ENCODE measurements at places on chromosomes 4 and X. TPM values are rescaled to one million over a fixed set of nuclear protein-coding genes. Genes with fewer than 3 reads are reported as not detected.

VEGFD gene
- 0.20 TPM for total RNA-seq

RTL3 gene
- total RNA-seq, result not detected

PPEF2 gene
- total RNA-seq, result under 0.01 TPM

PPBP gene
- not detected for total RNA-seq

ART3 gene
- not detected for total RNA-seq

CXCL1 gene
- 36.3 TPM for total RNA-seq

NPNT gene
- under 0.01 TPM for total RNA-seq

OTC gene
- total RNA-seq, result 1.2 TPM

PGAM4 gene
- not detected for total RNA-seq

KLHL4 gene
- 51.8 TPM for total RNA-seq

DNA sequence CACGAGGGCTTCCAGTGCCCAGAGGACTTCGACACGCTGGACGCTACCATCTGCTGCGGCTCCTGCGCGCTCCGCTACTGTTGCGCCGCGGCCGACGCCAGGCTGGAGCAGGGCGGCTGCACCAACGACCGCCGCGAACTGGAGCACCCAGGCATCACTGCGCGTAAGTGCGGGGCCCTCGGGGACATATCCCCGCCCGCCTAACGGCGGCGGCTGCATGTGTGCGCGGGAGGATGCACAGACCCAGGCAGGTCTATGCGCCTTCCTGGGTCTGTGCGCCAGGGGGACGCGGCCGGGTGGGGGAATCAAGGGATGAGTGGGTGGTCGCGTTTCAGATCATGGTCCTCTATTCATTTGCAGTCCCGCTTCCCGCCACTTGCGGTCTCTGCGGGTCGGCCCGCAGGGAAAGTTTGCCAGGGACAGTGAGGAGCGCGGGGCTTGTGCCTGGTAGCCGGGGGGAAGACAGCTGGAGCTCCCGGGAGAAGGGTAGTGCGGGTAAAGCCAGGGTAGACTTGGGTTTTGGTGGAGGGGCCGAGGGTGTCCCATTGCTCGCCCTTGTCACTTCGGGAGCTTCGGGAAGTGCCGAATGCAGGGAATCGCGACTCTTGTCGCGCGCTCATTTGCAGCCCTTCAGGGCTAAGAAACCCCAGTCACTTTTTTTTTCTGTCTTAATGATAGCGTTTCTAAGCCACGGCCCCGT, 1.0 kb downstream of the SHISA3 start:
- peak; percentile 35 for DNase-seq

GRCh38 chr4:173272314-173272713, 61.8 kb downstream of the HMGB2 start:
- DNase-seq, result no peak

GRCh38 chr4:41360214-41360920, 103.6 kb downstream of the UCHL1 start:
- DNase-seq, result peak; percentile 50

GRCh38 chrX:123993904-123994635, 32.6 kb downstream of the STAG2 start:
- DNase-seq, result no peak

DNA sequence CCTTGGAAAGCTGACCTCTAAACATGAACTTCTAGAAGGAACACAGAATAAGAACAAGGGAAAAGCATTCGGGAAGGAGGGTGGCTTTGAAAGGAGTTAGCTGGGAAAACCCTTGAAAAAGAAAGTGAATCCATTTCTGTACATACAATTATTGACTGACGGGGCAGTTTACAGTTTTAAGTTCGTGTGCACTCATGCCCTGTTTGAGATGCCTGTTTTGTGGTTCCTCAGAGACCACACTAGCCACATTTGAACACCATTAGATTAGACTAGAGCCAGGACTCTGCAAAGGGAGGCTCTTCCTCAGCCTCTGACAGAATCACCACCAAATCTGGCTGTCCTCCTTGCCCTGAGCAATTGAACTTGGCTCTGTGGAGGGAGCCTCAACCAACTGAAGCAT, 158.3 kb downstream of the PALLD start:
- DNase-seq, result no peak

DNA sequence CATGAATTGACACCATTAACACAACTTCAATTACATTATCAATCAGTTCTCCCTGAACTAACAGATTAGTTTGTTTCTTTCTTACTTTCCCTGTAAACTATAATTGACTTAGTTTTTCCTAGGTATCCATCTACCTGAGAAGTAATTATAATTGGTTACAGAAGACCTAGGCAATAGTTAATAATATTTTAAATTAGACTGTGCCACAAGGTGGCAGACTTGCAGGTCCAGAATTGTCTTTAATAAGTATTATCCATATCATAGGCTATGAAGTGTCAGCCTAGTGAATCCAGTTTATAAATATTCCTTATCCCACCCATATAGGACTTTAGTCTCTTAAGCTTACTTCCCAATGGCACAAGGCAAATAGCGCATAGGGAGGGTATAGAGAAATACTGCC, 48.9 kb upstream of the FAM47B start:
- peak; percentile 1 for DNase-seq

DNA sequence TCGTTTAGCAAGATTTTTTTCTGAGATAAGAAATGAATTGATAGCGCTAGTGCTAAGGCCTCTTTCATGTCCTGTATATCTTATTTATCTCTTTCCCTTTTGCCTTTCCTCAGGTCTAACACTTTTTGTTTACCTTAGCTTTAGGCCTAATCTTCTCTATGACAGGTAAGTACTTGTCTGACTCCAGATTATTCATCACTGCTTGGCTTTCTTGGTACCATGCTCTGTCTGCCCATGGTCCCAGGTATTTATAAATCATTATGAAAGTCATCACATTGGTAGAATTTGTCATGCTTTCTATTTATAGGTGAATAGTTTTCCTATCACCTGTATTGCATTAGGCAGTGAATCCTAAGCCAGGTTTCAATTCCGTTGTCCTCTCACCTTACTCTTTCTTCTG, 99.5 kb upstream of the CTSO start:
- no peak for DNase-seq

- DNase-seq, result no peak
Measured at GRCh38 chrX:124256216-124256615, 76.2 kb upstream of the TEX13D start.

DNA sequence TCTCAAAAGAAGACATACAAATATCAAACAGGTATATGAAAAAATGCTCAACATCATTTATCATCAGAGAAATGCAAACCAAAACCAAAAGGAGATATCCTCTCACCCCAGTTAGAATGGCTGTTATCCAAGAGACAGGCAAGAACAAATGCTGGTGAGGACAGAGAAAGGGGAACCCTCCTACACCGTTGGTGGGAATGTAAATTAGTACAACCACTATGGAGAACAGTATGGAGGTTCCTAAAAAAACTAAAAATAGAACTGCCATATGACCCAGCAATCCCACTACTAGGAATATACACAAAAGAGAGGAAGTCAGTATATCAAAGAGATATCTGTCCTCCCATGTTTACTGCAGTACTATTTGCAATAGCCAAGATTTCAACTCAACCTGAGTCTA, 83.5 kb downstream of the CDS1 start:
- DNase-seq, result no peak

- no peak for DNase-seq
Measured at GRCh38 chrX:8018934-8019333, 91.7 kb upstream of the PNPLA4 start.

DNA sequence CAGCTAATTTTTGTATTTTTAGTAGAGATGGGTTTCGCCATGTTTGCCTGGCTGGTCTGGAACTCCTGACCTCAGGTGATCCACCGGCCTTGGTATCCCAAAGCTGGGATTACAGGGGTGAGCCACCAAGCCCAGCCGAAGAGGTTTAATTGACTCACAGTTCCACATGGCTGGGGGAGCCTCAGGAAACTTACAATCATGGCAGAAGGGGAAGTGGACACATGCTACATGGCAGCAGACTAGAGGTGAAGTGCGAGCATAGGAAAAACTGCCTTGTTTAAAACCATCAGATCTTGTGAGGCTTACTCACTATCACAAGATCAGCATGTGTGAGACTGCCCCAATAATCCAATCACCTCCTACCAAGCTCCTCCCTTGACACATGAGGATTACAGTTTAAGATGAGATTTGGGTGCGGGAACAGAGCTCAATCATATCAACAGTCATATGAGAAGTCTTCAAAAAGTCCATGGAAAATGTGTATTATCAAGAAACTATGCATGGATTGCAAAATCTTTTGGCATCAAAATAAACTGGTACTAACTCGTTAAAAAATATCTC, 25.8 kb upstream of the RPL39 start:
- no peak for DNase-seq

GRCh38 chr4:40607221-40607620, 22.4 kb downstream of the RBM47 start:
- no peak for DNase-seq

GRCh38 chr4:67909905-67910584, 26.2 kb upstream of the TMPRSS11D start:
- peak; percentile 45 for DNase-seq

DNA sequence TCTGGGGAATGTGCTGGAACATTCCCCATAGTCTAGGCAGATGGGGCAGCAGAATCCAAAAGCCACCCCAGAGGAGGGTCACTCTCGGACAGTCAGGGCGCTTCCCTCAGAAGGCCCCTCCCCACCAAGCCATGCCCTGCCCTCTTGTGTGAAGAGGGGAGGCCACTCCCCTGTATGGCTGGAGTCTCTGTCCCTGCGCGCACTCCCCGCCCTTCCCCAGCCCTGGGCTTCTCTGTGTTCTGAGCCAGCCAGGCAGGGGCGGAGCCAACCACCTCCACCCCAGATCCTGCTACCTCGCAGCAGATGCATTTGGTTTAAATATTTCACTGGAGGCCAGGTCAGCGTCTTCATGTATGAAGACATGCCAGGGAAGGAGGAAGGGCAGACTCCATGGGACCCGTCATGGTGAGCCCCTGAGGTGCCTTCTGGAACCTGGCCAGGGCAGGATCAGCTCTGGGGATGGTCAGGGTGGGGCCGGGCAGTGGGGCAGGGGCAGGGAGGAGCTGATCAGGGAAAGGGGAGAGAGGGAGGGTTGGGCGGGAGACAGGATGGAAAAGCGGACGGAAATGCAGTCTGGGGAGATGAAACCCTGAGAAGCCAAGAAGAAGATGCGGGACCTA, 107.3 kb downstream of the ADRA2C start:
- no peak for DNase-seq

DNA sequence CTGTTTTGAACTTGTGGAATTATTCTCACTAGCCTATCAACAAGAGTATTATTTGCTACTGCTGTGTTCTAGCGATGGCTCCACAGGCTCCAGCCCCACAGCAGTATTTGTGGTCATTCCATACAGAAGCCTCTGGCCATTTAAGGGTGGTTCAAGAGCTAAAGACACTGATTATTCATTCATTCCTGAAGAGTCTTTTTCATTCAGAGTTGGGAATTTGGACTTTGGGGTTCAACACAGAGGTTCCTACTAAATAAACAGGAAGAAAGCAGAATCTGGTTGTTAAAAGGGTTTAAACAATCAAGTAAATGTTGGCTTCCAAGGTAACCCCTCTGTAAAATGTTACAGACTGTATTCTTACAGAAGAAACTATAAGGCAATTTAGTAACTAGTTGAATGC, 4.3 kb upstream of the MBNL3 start:
- no peak for DNase-seq

GRCh38 chrX:16060252-16060651, 63.1 kb upstream of the GRPR start:
- DNase-seq, result no peak

- peak; percentile 70 for DNase-seq
Measured at GRCh38 chr4:123127218-123127617, 204.8 kb upstream of the NUDT6 start.

GRCh38 chrX:71169586-71169985, 24.9 kb downstream of the NLGN3 start:
- DNase-seq, result no peak

- no peak for DNase-seq
Measured at GRCh38 chr4:52994567-52994966, 132.4 kb downstream of the RASL11B start.

- peak; percentile 9 for DNase-seq
Measured at GRCh38 chr4:183100827-183101226, 1.8 kb downstream of the WWC2 start.

DNA sequence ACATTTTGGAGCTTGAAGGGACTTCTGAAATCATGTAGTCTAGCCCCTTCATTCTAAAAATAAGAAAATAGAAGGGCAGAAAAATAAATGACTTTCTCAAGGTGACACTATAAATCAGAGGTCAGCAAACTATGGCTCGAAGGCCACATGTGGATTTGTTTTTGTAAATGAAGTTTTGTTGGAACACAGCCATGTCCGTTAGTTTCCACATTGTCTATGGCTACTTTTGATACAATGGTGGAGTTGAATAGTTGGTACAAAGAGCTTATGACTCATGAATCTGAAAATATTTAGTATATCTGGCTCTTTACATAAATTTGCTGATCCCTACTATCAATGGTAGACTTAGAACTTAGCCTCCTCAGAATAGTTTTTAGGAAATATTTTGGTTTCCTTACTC, 302.4 kb upstream of the PRPS2 start:
- no peak for DNase-seq

- DNase-seq, result peak; percentile 30
Measured at GRCh38 chr4:1012034-1012739, 761 bp downstream of the FGFRL1 start.

DNA sequence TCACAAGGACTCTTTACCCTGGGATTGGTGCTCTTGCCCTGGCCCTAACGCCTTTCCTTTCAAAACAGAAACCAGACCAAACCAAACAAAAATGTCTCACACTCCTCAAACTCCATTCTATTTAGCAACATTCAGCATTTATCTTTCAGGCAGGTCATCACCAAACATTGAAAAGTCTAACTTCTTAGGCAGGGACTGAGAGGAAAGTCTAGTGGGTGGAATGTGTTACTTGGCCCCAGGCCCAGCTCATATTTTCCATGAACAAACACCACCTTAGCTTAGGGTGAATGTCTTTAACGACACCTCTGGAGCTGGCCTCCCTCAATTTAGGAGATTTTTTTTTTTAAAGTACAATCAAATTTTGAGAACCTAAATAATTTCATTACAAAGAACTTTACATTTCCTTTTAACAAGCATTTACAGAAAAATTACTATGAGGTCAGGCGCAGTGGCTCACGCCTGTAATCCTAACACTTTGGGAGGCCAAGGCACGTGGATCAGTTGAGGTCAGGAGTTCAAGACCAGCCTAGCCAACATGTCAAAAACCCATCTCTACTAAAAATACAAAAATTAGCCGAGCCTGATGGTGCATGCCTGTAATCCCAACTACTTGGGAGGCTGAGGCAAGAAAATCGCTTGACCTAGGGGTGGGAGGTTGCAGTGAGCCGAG, 10.2 kb upstream of the N4BP2 start:
- DNase-seq, result peak; percentile 50

DNA sequence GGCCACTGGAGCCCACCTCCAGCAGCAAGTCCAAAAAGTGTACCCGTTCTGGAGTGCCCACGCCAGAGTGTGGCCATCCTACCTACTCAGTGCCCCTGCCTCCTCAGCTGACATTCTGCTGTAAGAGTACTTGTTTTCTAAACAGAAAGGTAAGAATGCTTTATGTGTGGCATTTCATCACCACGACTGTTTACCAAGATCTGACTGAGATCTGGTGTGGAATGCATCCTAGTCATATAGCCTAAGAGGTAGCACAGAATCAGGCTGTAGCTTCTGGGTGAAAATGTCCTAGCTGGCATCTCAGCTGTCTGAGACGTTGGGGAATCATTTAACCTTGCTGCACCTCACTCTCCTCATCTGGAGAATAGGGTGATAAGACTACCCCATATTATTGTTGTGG, 638.7 kb upstream of the TENM3 start:
- DNase-seq, result no peak

All from lung microvascular endothelial cell (primary cell).